ENCODE measurements at places on chromosomes 13 and 19. TPM values are rescaled to one million over a fixed set of nuclear protein-coding genes. Genes with fewer than 3 reads are reported as not detected.

The CGB1 gene
- not detected for total RNA-seq

The IZUMO2 gene
- total RNA-seq = not detected

The FAM83E gene
- 2.5 TPM for total RNA-seq

The TNFSF11 gene
- total RNA-seq = 0.87 TPM

The KISS1R gene
- 0.72 TPM for total RNA-seq

The LINGO3 gene
- 0.44 TPM for total RNA-seq

The FLT1 gene
- total RNA-seq = 0.71 TPM

GRCh38 chr13:111527614-111528229 is 207.3 kb downstream of the TEX29 start:
- H3K4me1 ChIP-seq = no peaks in the 10 kb centered on the region
- no peak overlapping the region for H3K27ac ChIP-seq
- no peak overlapping the region for H3K4me3 ChIP-seq
- DNase-seq = no peak
- H3K27me3 ChIP-seq = peaks cover 19% of the 10 kb centered on the region

GRCh38 chr13:42116225-42116624 is 67.8 kb downstream of the DGKH start:
- no peak for DNase-seq
- H3K4me1 ChIP-seq = no peaks in the 10 kb centered on the region
- H3K27me3 ChIP-seq = no peaks in the 10 kb centered on the region
- no peak overlapping the region for H3K4me3 ChIP-seq

- H3K36me3 ChIP-seq = no peaks in the 10 kb centered on the region
- H3K27ac ChIP-seq = no peak overlapping the region
- H3K4me1 ChIP-seq = peaks cover 16% of the 10 kb centered on the region
- no peak for DNase-seq
- H3K4me3 ChIP-seq = no peak overlapping the region
These were observed 147.5 kb downstream of the CYSLTR2 start for GRCh38 chr13:48801255-48801654.

GRCh38 chr19:18776288-18776594 is 14.9 kb downstream of the COMP start:
- DNase-seq = no peak
- no peak overlapping the region for H3K27ac ChIP-seq
- H3K4me1 ChIP-seq = peaks cover 2% of the 10 kb centered on the region
- no peaks in the 10 kb centered on the region for H3K36me3 ChIP-seq

GRCh38 chr13:30457306-30457891 is 8.3 kb downstream of the HMGB1 start:
- H3K4me3 ChIP-seq = no peak overlapping the region
- H3K36me3 ChIP-seq = peaks cover 42% of the 10 kb centered on the region
- no peaks in the 10 kb centered on the region for H3K27me3 ChIP-seq

DNA sequence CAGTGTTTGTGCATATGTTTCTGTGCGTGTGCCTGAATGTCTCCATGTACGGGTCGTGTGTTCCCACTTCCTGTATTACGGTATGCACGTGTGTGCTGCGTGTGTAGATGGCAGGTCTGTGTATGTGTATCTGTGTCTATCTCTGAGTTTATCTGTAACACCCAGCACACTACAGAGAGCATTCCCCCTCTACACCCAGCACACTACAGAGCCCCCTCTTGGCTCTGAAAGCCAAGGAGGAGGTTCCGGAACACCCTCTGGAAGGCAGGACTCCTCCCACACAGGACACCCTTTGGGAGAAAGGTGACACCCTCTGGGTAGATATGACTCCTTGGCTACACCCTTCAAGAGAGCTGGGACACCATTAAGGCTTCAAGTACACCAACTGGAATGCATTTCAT is 2.1 kb upstream of the ERFL start:
- DNase-seq = no peak
- H3K36me3 ChIP-seq = peaks cover 3% of the 10 kb centered on the region
- H3K27me3 ChIP-seq = peaks cover 36% of the 10 kb centered on the region
- H3K4me3 ChIP-seq = peak overlapping the region; percentile 12
- peaks cover 42% of the 10 kb centered on the region for H3K4me1 ChIP-seq
- H3K27ac ChIP-seq = no peak overlapping the region

GRCh38 chr19:17041976-17042375 is 15.4 kb upstream of the CPAMD8 start:
- no peak overlapping the region for H3K27ac ChIP-seq
- no peaks in the 10 kb centered on the region for H3K27me3 ChIP-seq
- H3K4me1 ChIP-seq = no peaks in the 10 kb centered on the region
- no peaks in the 10 kb centered on the region for H3K36me3 ChIP-seq
- H3K4me3 ChIP-seq = no peak overlapping the region
- DNase-seq = no peak

DNA sequence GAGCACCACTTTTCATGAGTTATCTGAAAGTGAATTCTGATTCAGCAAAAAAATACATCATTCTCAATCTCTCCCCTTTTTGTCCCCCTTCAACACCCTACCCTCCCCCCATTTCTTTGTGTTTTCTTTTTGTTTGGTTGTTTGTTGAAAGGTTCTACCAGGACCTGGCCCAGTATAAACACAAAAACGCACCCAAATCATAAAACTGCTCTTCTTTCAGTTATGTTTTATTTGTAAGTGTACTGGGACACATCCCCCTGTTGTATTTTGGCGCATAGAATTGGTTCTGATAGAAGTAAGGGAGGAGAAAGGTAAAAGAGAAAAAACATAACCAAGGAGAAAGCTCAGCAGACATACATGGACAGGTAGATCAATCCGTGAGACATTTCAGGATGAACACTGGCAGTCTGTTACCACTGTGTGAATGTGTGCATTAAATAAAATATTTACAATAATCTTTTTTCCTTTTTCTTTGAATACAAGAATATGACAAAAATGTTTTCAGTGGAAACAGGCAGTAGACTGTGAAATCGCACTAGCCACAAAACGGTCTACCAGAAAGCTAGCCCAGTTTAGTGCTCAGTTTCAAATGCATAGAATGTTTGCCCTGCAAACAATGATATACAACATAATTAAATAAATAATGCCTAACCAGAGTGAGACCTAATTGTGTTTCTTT is 4.2 kb downstream of the POU4F1 start:
- H3K27ac ChIP-seq = no peak overlapping the region
- DNase-seq = no peak
- H3K27me3 ChIP-seq = peaks cover 82% of the 10 kb centered on the region
- no peak overlapping the region for H3K4me3 ChIP-seq
- H3K36me3 ChIP-seq = peaks cover 2% of the 10 kb centered on the region

GRCh38 chr19:48989701-48990291 is 3.3 kb downstream of the GYS1 start:
- DNase-seq = no peak
- peaks cover 27% of the 10 kb centered on the region for H3K36me3 ChIP-seq
- no peaks in the 10 kb centered on the region for H3K27me3 ChIP-seq
- H3K4me1 ChIP-seq = peaks cover 25% of the 10 kb centered on the region

DNA sequence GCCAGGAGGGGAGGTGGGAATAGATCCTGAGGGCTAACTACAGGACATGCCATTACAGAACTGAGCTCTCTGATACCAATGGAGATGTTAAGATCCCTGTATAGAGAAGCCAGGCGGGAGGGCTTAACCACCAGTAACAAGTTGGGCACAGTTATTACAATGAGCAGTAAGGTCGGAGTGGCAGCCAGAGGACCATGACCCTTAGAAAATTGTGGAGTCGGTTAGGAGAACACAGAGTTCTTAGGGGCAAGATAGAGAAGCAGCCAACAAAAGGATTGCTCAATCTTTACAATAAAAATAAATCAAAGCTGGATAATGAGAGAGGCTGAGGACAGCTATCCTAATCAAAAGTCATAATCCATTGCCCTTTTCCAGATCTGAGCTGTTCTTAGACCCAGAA is 10.4 kb downstream of the CPB2 start:
- no peak for DNase-seq
- no peak overlapping the region for H3K27ac ChIP-seq
- no peaks in the 10 kb centered on the region for H3K4me1 ChIP-seq
- no peak overlapping the region for H3K4me3 ChIP-seq
- H3K36me3 ChIP-seq = no peaks in the 10 kb centered on the region

- H3K4me1 ChIP-seq = peaks cover 25% of the 10 kb centered on the region
- peak within 1 kb of the TSS; percentile 89 for H3K27ac ChIP-seq
- peaks cover 3% of the 10 kb centered on the region for H3K27me3 ChIP-seq
These were observed at the start of gene MYPOP for GRCh38 chr19:45901912-45902650. MYPOP (minus strand) TSS chr19:45902613; CDS start chr19:45901773, 840 bp downstream.

DNA sequence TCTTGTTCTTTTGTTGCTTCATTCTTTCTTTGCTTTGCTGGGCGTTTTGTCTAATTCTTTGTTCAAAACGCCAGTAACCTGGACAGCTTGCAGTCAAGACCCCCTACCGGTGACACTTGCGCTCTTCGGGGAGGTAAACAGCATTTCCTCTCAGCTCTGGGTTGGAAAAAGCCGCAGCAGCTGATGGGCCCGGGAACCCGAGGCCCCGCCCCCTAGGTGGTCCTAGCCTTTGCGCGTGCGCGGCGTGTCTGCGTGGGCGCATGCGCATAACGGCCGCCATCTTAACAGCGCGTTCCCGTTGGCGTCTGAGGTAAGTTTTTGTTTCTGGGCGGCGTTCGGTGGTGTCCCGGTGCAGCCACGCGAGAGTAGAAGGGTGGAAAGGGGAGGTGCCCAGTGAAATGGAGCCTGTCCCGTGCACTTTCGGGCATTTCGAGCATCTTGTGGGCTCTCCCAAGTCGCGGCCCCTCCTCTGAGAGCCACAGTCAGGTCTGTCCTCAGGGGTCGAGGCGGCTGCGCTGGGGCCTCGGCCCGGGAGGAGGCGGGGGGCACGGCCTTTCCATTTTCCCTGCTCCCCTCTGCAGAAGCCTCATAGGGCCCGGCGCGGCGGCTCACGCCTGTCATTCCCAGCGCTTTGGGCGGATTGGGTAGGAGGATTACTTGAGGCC is at the start of gene ZNF559:
Gene ZNF559 (plus strand): TSS at position 261 of the 665 bp plus-strand sequence. CDS start 14,371 bp downstream, outside the sequence.
- H3K36me3 ChIP-seq = peaks cover 53% of the 10 kb centered on the region
- peak; percentile 95 for DNase-seq
- H3K27me3 ChIP-seq = no peaks in the 10 kb centered on the region
- peaks cover 33% of the 10 kb centered on the region for H3K4me1 ChIP-seq
- H3K27ac ChIP-seq = peak within 1 kb of the TSS; percentile 94

DNA sequence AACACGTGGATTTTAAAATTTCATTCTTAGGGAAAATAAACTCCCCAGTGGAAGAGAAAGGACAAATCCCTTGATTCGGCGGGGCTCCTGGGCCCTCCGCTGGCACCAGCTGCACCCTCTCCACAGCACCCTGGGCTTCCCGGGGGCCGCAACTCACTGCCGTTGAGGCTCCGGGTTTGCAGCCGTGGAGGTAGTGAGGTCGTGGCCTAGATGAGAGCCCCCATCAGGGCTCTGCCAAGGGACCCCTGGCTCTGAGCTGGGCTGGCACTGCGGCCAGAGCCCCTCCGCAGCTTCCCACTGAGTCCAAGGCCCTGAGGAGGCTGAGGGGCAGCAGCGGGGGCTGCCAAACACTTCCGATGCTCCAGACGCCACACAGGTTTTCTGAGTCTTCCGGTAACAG is 133.7 kb upstream of the MCF2L start:
- no peak overlapping the region for H3K27ac ChIP-seq
- peaks cover 46% of the 10 kb centered on the region for H3K36me3 ChIP-seq
- no peaks in the 10 kb centered on the region for H3K4me1 ChIP-seq
- H3K4me3 ChIP-seq = no peak overlapping the region
- DNase-seq = no peak
- H3K27me3 ChIP-seq = no peaks in the 10 kb centered on the region

DNA sequence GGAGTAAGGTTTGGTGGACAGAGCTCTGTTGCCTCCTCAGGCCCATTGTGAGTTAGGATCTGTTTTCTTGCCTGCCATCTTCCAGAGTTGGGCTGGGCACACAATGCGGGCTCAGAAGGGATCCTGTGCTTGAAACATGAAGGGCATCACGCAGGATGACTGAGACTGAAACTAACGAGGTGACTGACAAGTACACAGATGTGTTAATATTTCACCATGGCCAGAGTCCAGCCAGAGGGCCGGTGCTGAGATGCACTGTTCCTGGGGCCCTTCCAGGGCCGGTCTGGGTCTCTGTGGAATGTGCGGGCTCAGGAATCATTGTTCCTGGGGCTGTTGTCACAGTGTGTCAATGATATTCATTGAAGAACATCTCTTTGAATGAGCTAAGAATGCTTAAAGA is 163.7 kb downstream of the URI1 start:
- H3K4me3 ChIP-seq = no peak overlapping the region
- H3K27me3 ChIP-seq = peaks cover 3% of the 10 kb centered on the region
- H3K4me1 ChIP-seq = no peaks in the 10 kb centered on the region
- H3K36me3 ChIP-seq = no peaks in the 10 kb centered on the region
- H3K27ac ChIP-seq = no peak overlapping the region
- DNase-seq = no peak

DNA sequence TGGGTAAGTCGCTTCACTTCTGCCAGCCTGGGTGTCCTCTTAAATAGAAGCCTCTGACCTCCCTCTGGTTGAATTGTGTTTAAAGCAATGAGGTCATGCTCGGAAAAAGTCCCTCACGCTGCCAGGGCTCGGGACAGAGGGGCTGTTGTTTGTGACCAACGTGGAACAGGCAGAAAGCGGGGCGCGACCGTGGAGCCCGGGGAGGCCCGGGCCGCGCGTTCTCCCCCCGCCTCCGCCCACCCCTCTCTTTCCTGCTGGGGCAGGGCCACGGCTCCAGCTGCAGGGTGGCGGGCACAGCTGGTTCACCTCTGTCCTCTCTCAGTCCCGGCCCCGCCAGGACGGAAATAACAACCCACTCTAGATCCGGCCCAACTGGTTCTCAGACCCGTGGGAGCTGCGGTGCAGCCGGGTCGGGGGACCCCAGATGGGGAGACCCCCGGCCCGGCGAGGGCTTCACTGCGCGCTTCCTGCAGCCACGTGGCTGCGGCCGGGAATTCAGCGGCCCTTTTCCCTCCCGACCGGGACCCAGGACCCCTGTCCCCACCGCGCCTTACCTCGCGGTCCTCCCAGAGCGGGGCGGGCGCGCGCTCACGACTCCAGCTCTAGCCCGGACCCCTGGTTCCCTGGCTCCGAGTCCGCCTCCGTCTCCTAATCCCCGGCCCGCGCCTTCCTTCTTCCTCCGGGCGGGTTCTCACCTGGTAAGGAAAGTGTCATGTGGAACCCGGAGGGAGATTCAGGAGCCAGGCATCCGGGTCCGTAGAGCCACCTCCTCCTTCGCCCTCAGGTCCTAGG is 1.9 kb downstream of the CDC42EP5 start:
- peaks cover 4% of the 10 kb centered on the region for H3K4me1 ChIP-seq
- DNase-seq = no peak
- no peak overlapping the region for H3K4me3 ChIP-seq
- H3K36me3 ChIP-seq = no peaks in the 10 kb centered on the region
- no peak overlapping the region for H3K27ac ChIP-seq
- peaks cover 41% of the 10 kb centered on the region for H3K27me3 ChIP-seq

- peak overlapping the region; percentile 72 for H3K4me3 ChIP-seq
- no peaks in the 10 kb centered on the region for H3K27me3 ChIP-seq
- peaks cover 55% of the 10 kb centered on the region for H3K36me3 ChIP-seq
These were observed 17.7 kb downstream of the CCDC97 start for GRCh38 chr19:41327576-41328156.
